ENCODE measurements at places on chromosomes 7 and 10. TPM values are rescaled to one million over a fixed set of nuclear protein-coding genes. Genes with fewer than 3 reads are reported as not detected.
A peak's percentile ranks its signal among the peaks of the same experiment; 100 is the strongest.

GRCh38 chr7:43592326-43592725, 9.4 kb downstream of the STK17A start:
- no peak for DNase-seq

GRCh38 chr10:121324678-121325213, 273.5 kb downstream of the FGFR2 start:
- no peak for DNase-seq

DNA sequence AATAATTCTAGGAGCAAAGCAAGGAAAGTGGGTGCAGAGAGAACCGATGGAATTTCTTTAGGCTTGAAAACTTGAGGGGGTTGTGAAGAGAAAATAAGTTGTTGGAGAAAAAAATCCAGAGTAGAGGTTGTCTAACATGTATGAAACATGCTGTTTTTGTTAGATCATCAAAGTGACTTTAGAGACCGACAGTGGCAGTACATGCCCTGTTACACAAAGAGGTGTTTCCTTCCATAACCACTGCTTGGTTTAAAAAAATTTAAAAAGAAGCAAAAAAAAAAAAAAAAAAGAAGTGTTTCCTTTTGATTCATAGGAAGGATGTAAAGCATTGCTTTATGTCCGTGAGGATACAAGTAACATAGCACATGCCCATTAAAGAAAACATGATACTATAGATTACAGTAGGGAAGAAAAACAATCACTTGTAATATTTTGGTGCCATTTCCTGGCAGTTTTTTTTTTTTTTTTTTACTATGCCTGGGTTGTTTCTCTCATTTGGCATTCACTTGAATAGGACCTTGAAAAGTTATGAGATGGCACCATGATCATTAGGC, 6.1 kb downstream of the ENTPD1 start:
- DNase-seq, result no peak

DNA sequence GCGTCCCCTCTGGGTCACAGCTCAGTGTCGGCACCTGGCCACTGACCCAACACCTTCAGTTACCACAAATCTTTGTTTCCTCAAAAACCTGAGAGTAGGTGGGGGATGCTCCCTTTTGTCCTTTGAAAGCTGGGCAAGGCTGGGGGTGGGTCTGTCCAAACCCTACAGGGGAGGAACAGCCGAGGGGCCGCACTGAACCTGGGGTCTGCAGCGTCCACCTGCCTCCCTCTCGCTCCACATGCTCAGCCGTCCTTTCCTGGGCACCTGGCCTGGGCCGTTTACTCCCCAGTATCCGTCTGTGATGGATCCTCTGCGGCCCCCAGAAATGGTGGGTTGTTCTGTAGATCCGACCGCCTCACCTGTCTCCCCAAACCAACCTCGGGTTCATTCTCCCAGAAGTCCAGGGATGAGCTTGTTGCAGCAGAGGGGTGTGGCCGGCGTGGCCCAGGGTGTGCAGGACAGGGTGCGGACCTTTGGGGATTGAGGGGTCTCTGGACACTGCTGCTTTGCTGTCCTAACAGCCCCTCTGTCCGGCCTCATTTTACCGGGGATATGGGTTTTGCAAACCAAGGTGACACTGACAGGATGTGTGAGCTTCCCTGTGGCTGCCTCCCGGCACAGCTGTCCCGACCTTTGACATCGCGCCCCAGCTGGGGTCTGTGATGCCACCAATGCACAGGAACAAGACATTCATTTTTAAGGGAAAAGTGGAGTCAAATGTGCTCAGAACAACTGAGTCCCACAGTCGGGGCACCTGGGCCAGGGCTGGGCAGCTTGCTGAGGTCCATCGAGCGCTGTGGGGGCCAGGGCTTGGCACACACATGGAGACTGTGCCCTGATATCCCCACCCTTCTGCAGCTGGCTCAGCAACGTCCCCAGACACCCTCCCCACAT, 115.9 kb downstream of the VIPR2 start:
- DNase-seq, result no peak

GRCh38 chr7:94632338-94633013, 23.5 kb downstream of the SGCE start:
- no peak for DNase-seq

GRCh38 chr7:3143869-3144775, 100.5 kb upstream of the CARD11 start:
- peak; percentile 28 for DNase-seq

Gene ADRB1
- 0.19 TPM for total RNA-seq

- no peak for DNase-seq
Observed at GRCh38 chr7:66304536-66304935, 99.4 kb downstream of the TPST1 start.

Gene FANK1
- total RNA-seq, result 1.3 TPM
